Hematopoietic multipotent progenitor cell treated with erythropoietin and hydrocortisone succinate and interleukin-3 and kit ligand, for 6 days (in vitro differentiated cells): ENCODE measurements at places on chromosomes 13 and 19.

- peak; percentile 23 for DNase-seq
Measured at GRCh38 chr19:8697671-8698432, 743 bp downstream of the ACTL9 start.

- no peak for DNase-seq
Measured at GRCh38 chr13:44867825-44868224, 121.4 kb downstream of the NUFIP1 start.

- peak; percentile 90 for DNase-seq
Measured at GRCh38 chr19:7928741-7929701, 3.1 kb upstream of the CTXN1 start.

- no peak for DNase-seq
Measured at GRCh38 chr19:16882146-16882545, 6.7 kb upstream of the F2RL3 start.

DNA sequence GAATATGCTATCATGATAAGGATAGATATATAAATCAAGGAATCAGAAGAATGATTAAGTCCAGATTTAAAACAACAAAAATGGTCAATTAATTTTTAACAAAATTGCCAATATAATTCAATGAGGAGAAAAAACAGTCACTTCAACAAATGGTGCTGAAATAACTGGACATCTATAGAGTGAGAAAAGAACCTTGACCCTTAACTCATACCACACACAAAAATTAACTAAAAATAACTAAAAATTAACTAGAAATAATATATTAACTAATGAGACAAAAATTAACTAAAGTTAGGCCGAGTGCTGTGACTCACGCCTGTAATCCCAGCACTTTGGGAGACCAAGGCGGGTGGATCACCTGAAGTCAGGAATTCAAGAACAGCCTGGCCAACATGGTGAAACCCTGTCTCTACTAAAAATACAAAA lies 9.5 kb downstream of the LGALS7 start:
- DNase-seq = no peak

- no peak for DNase-seq
Measured at GRCh38 chr19:50300051-50300450, 29.1 kb downstream of the KCNC3 start.

GRCh38 chr19:14473978-14474578 lies 1.1 kb downstream of the PTGER1 start:
- no peak for DNase-seq

GRCh38 chr19:17544418-17544817 lies 11.0 kb upstream of the COLGALT1 start:
- no peak for DNase-seq

DNA sequence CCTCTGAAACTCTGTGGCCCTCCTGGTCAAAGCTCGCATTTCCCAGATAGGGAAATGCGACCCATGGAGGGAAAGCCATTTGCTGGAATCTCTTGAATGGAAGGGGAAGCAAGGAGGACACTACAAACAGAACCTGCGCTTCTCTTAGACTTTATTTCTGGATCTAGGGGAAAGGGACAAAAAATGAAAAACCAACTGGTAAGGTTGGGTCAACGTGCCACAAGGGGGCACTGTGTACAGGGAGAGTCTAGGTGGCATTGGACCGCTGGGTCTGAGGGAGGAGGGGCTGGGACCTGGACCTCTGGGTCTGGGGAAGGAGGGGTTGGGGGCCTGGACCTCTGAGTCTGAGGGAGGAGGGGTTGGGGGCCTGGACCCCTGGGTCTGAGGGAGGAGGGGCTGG lies 5.0 kb downstream of the KLK4 start:
- peak; percentile 78 for DNase-seq

- DNase-seq = no peak
Measured at GRCh38 chr13:111329641-111330040, 9.2 kb downstream of the TEX29 start.

- DNase-seq = no peak
Measured at GRCh38 chr19:33673258-33673875, 51.6 kb downstream of the CHST8 start.

DNA sequence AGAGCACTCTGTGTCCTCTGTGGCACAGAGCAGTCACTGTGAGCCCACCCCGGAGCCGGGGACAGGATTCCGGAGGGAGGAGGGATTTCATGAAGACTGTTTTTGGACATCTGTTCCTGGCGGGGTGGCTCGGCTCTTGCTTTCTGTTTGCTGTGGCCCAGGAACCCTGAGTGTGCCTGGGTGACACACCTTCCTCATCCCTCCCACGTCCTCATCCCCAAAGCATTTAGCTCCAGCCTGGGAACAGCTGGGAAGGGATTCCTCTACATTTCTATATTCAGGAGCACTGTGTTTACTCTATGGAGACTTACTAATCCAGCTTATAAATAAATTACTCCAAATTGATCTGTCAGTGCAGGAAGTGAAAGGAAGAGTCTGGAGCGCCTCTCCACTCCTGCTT lies 97.8 kb upstream of the UBL3 start:
- DNase-seq = no peak

GRCh38 chr13:34265046-34265679 lies 447.2 kb downstream of the RFC3 start:
- no peak for DNase-seq

DNA sequence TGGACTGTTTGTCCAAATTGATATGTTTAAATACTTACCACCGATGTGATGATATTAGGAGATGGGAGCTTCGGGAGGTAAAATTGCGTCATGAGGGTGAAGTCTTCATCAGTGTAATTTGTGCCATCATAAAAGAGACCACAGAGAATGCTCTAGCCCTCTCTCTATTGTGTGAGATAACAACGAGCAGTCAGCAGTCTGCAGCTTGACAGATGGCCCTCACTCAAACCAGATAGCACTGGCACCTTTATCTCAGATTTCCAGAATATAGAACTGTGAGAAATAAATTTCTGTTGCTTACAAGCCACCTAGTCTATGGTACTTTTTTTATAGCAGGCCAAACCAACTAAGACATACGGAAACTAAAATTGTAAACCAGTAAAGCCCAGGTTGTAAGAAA lies 1718.9 kb upstream of the MIR17HG start:
- DNase-seq = no peak

- no peak for DNase-seq
Measured at GRCh38 chr13:22665506-22665905, 515.3 kb upstream of the SGCG start.

DNA sequence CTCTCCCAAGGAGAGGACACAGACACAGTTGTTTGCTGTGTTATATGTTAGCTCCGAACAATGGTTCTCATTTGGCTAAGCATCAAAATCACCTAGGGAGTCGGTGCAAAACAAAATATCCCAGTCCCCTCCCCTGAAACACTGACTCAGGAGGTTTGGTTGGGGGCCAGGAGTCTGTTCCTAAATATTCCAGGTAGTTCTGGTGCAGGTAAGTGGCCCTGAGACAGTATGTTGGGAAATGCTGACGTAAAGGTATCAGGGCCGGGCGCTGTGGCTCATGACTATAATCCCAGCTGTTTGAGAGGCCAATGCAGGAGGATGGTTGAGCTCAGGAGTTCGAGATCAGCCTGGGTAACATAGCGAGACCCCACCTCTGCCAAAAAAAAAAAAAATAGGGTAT lies 2.3 kb upstream of the MAP2K7 start:
- no peak for DNase-seq

GRCh38 chr19:51780270-51780669 lies 14.7 kb upstream of the FPR3 start:
- no peak for DNase-seq
